Brain microvascular endothelial cell (primary cell): ENCODE measurements at places on chromosomes 12 and 14.

GRCh38 chr12:96522690-96523089 lies 33.3 kb downstream of the CFAP54 start:
- no peak for DNase-seq

DNA sequence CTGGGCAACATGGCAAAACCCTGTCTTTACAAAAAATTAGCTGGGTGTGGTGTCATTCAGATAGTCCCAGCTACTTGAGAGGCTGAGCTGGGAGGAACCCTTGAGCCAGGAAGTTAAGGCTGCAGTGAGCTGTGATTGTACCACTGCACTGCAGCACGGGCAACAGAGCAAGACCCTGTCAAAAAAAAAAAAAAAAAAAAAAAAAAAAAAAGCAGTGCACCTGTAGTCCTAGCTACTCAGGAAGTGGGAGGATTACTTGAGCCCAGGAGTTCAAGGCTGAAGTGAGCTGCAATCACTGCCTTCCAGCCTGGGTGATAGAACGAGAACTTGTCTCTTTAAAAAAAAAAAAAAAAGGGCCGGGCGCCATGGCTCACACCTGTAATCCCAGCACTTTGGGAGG lies 5.6 kb downstream of the REM2 start:
- no peak for DNase-seq

DNA sequence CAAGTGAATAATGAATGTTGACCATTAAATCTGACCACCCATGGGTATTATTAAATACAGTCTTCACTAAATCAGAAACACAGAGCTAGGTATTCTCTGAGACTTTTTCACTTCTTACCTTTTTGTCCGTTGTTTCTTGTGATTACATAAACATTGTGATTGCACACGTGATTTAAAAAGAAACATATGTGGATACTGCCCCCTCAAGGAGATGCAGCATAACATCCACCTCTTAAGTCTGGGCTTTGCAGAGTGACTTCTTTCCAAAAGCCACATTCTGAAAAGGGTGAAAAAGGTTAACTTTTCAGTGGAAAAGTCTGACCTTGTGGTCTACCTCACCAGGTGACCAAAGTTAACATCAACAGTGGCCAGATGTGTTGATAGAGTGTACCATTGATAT lies 185.5 kb upstream of the FAR2 start:
- no peak for DNase-seq

- no peak for DNase-seq
Observed at GRCh38 chr14:43540948-43541347, 966.1 kb downstream of the FSCB start.

- DNase-seq = no peak
Observed at GRCh38 chr14:90837355-90837754, 21.1 kb upstream of the TTC7B start.

- no peak for DNase-seq
Observed at GRCh38 chr14:90159146-90159545, 97.2 kb upstream of the PSMC1 start.

GRCh38 chr12:28807535-28807934 lies 341.5 kb upstream of the FAR2 start:
- DNase-seq = no peak

DNA sequence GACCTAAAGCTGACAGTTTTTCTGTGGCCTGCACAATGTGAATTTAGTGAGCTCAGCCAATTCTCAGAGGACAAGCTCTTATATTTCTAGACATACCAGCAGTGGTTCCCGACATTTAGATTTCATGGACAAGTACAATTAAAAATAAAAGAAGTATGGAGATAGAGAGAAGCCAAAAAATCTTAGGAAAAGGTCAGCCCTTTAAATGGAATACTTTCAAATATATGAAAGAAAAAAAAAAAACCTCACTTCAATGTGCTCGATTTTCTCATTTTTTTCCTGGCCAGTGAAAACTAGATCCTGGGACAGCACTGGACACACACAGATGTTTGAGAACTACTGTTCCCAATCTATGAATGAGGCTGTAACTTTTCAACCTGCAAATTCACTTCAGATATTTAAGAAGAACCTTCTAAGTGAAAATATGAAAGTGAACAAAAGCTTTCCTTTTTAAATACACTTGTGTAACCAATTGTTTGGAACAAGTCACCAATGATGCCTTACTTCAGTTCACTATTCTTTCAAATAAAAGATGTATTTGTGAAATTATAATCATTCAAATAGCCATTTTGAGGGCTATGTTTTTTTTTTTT lies 109.4 kb downstream of the SLC38A1 start:
- DNase-seq = no peak

- no peak for DNase-seq
Observed at GRCh38 chr14:60233251-60233650, 15.8 kb upstream of the PPM1A start.

GRCh38 chr12:114935658-114936057 lies 251.7 kb upstream of the TBX3 start:
- DNase-seq = no peak

- DNase-seq = no peak
Observed at GRCh38 chr14:51431741-51432140, 191.7 kb downstream of the TMX1 start.

DNA sequence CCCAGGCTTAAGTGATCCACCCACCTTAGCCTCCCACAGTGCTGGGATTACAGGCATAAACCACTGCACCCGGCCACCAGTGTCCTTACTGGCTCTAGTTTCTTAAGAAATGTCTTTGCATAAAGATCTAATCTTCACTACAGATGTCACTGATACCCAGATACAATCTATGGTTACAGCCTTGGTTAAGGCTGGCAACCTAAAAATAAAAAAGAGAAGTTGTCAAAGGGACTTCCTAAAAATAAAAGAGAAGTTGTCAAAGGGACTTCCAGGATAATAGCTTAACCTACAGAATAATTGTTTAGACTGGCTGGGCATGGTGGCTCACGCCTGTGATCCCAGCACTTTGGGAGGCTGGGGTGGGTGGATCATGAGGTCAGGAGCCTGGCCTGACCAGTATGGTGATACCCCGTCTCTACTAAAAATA lies 27.6 kb downstream of the ETFBKMT start:
- DNase-seq = no peak

GRCh38 chr14:101131451-101131916 lies 228.0 kb upstream of the RTL1 start:
- DNase-seq = no peak

DNA sequence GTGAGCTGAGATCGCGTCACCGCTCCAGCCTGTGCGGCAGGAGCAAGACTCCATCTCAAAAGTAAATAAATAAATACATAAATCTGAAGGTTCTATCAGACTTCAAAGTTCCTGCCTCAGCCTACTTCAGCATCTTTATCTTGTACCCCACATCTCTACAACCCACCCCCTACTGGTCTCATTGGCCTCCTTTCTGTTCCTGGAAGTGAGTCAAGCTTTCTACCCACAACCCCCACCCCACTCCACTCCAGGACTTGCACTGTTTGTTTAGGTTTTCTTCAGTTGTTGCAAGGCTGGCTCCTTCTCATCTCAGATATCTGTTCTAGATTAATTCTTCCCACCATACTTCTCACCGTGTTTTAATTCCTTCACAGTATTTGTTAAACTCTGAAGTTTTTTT lies 714 bp upstream of the PSMC6 start:
- no peak for DNase-seq

DNA sequence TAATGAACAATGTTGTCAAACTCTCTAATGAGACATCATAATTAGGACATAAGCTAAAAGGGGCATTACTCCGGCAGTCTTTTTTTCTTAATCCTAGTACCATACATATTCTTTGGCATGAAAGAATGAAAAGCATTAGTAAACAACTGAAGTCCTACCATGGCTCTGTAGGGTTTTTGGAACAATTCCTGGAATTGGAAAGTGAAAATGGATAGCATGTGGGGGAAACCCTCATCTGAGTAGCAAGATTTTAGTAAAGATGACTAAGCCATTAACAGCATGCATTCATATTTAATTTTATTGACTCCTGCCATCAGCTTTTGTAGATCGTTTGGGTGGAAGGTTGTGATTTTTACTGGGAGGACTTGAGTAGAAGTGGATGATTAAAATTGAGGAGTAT lies 216.2 kb upstream of the PDZRN4 start:
- DNase-seq = no peak

DNA sequence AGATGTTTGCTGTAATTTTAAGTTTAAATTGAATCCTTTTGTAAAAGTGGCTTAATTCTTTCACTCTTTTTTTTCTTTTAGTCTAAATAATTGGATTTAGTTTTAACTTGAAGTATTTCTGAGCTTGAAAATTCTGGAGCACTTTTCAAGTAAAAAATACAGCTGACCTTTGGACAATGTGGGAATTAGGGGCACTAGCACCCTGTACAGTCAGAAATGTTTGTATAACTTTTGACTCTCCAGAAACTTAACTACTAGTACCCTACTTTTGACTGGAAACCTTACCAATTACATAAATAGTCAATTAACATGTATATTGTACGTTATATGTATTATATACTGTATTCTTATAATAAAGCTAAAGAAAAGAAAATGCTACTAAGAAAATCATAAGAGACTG lies 7.8 kb downstream of the KTN1 start:
- no peak for DNase-seq

- no peak for DNase-seq
Observed at GRCh38 chr12:120658286-120659150, 18.1 kb downstream of the CABP1 start.
